ENCODE measurements at places on chromosomes 2 and 18.
A peak's percentile ranks its signal among the peaks of the same experiment; 100 is the strongest.

DNA sequence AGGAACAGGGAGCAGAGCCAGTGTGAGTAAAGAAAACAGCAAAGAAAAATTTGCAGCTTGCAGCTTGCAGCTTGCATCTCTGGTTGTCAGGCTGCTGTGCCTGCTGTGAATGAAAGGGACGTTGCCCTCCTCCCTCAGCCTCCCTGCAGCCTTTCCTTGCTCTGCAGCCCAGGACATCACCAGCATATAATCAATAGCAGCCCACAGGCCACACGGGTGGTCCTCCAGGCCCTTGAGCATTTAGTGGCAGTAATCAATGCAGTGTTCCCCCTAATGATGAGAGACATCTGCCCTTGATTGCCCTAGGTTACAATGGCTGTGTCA is 122.2 kb upstream of the TACR1 start:
- no peak for DNase-seq

DNA sequence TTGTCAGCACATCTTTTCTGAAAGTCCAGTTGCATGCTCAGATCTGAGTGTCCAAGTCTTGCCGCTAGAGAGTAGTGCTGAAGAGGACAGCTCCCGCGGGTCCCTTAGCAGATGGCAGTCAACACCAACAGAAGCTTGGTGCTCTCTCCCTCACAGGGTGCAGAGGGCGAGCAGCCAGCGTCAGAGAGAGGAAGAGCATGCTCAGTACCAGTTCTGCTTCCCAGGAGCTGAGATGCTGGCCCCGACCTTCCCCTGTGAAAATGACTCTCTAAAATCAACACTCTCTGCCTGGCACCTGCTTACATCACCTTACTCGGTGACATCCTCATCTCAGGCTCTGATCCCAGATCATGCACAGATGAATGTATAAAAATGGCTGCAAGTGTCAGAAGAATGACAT is 86.0 kb upstream of the TWIST2 start:
- DNase-seq: no peak

DNA sequence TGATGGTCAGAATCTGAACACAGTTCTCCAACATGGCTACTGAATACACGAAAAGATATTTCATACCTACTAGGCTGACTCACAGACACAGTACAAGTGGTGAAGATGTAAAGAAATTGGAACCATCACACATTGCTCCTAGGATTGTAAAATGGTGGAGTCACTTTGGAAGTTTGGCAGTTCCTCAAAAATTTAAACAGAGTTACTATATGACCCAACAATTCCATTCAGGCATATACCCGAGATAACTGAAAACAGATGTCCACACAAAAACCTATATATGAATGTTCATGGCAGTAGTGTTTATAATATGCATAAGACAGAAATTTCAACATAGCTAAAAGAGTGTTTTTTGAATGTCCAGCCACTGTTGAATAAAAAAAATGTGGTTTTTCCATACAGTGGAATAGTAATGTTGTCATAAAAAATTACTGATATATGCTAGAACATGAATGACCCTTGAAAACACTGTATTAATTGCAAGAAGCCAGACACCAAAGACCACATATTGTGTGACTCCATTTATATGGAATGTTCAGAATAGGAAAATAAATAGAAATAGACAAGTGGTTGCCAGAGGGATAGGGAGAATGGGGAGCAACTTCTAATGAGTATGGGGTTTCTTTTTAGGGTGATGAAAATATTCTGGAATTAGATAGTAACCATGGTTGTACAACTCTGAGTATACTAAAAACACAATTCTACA is 10.1 kb downstream of the RMP24 start:
- no peak for DNase-seq

DNA sequence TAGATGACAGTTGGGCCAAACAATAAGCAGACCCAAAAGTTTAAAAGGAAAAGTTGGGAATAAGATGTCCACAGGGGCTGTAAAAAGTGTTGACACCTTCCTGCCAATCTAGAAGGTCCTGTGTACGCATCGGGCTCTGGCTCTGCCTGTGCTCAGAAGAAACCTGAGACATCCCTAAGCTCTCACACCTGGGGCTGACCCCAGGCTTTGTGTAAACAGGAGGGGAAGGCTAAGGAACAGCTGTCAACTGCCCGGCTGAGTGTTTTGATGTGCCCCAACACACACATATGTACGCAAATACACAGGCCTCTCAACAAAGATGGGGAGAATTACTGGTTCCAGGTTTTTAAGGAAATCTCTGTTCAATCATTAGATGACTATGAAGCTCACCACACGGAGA is 59.5 kb downstream of the TMEM131 start:
- no peak for DNase-seq

- DNase-seq: no peak
These were observed 88.9 kb downstream of the SOWAHC start for GRCh38 chr2:109703077-109703476.

GRCh38 chr2:62556086-62556485 is 50.1 kb upstream of the TMEM17 start:
- no peak for DNase-seq

GRCh38 chr18:56807901-56808300 is 156.7 kb downstream of the WDR7 start:
- DNase-seq: no peak

GRCh38 chr2:237662671-237663093 is 35.3 kb downstream of the LRRFIP1 start:
- no peak for DNase-seq

DNA sequence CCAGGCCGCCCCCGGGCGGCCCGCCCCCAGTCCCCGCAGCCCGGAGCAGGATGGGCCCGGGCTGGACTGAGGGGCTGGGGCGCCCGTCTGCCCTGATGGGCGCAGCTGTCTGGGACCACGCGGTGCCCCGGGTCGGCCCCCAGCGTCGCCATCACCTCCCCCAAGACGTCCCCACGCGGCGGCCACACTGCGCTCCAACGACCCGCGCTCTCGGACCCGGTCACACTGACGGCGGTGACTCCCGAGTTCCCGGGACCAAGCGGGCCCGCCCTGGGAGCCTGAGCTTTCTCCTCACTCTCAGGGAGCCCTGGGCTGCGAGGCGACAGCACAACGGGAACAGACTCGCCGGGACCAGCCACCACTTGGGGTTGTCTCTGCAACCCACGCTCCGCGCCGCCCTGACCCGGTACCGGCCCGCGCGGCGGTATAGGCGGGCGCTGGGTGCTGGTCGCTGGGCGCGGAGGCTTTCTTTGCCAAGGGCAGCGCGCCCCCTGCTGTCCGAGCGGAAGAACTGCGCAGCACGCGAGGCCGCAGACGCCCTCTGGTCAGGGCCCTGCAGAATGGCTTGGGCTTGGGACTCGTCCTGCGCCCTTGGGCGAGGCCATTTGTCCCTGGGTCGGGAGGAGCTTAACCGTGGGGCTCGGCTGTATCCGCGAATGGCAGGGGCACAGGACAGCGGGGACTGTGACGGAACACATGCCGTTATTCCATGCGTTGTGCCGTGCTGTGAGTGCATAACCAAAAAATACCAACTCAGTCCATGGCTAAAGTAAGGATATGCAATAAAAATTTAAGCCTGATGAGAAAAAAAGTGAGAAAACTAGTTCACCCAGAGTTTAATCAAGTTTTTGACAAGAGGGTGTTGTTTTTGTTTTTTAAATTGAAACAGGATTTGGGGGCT is 54.8 kb upstream of the ANKRD62 start:
- DNase-seq: peak; percentile 60

DNA sequence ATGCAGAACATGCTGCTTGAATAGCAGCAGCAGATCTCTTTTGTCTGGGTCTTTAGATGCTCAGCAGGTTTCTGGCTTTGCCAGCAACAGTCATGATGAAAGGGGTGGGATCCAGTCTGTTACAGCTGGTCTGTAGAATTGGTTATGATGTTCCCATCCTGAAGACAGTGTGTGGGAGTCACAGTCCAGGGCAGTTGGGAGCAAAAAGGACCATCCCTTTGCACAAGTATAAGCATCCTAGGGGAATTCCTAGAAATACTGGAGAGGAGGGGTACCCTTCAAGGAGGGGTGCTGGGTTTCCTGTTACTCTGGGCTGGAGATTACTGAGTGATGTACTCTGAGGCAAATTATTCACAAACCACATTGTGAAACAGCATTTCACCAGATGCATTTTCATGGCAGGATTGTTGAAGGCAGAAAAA is 119.9 kb upstream of the RND3 start:
- DNase-seq: no peak

GRCh38 chr18:6729247-6730091 is at the start of gene ARHGAP28:
Gene ARHGAP28 (plus strand): TSS chr18:6729716. CDS start chr18:6729822, 106 bp downstream.
- DNase-seq: no peak

DNA sequence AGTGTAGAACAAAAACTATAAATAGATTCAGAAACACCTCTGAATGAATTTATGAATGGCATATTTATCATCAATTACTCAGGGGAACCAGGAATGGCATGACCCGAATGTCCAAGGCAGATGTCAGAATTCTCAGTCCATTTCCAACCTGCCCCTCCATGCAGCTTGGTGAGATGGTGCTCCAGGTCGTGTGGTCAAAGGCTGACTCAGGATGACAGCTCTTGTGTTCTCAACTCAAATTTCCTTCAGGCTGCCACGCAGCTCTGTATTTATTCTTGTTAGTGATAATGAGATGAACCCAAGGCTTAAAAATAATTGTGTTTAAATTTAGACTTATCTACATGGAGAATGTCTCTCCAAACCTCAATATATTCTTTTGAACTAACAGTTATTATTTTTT is 146.9 kb downstream of the METTL4 start:
- DNase-seq: no peak

DNA sequence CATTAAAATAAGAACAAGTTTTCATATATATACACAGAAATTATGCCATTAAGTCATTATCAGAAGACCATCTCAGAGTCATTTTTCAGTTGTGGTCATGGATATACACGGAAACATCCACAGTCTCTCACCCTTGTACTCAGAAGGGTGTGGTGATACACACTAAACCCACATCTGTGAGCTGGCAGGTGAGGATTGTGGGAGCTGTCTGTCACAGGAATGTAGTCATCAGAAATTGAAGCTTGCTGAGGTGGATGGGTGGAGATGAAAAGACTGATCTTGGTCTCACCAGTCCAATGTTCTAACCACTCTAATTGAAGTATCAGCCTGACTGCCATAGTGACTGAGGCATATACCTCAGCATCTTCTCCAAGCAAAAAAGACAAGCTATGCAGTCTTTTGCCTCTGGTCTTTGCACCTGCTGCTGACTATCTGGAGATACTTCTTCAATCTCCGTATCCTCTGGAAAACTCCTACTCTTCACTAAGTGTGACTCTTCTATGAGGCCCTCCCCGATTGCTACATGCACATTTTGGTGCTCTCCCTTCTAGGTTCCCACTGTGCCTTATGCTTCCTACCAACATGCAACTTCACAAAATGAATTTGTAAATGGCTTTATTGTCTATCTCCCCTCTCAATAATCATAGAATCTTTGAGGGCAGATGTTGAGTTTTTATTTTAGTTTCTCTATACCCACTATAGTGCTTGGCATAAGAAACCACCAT is 232.8 kb downstream of the DYM start:
- no peak for DNase-seq

GRCh38 chr2:71043531-71044407 is 24.7 kb upstream of the NAGK start:
- no peak for DNase-seq

- DNase-seq: no peak
These were observed 46.4 kb downstream of the HS1BP3 start for GRCh38 chr2:20604401-20604911.

- no peak for DNase-seq
These were observed 627.6 kb downstream of the CCDC85A start for GRCh38 chr2:56811401-56811800.

GRCh38 chr2:213818436-213818835 is 534.2 kb downstream of the SPAG16 start:
- DNase-seq: no peak

- DNase-seq: no peak
These were observed 419.7 kb upstream of the MEX3C start for GRCh38 chr18:51617167-51617566.

DNA sequence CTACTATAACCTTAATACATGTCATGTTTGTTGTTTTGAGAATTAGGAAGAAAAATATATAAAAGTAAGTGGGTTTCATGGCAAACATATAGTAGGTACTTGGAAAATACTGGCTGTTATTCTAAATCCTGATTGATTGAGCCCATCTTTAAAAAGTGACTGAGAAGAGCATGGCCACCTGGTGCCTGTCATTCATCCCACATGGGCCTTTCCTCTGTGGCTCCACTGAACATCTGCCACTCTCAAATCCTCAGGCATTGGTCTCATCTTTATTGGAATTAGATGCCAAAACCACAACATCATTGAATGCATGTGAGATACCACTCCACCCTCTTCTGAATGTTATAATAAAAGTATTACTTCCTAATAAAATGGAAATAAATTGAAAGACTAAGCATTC is 101.6 kb upstream of the TTN start:
- no peak for DNase-seq
